ENCODE measurements at places on chromosomes 3 and 15.

DNA sequence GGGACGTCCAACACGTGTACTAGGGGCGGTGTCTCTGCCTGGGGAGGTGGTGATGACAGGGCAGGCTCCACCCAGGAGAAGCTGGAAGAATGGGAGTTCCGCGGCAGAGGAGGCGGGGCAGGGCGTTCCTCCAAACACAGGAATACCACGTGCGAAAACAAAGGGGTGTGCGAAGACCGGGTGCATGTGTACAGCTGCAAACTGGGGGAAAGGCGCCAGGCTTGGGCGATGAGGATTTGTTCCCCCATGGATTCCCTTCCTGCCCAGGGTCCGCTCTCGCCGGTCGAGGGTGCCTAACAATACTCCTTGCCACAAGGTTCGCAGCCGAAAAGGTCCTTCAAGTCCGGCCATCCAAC is 500 bp upstream of the ZSCAN2 start:
- peak; percentile 93 for DNase-seq

GRCh38 chr3:84108442-84108971 is 850.3 kb upstream of the CADM2 start:
- no peak for DNase-seq

DNA sequence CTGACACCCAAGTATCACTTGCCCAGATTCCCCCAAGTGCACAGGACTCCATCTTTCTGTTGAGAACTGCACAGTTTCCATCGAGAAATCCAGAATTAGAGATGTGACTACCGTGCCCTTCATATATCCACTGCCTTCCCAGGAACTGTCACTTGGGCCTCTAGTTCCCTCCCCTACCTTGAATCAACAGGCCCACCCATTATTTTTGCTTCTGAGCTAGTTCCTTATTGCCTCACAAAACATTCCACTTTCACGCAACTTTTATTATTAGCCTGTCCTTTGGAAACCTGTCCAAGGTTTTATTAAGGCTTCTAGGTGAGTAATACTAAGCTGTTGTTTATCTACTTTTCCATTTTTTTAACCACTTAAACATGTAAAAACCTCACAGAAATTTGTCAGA is 17.1 kb upstream of the SLC30A4 start:
- no peak for DNase-seq

DNA sequence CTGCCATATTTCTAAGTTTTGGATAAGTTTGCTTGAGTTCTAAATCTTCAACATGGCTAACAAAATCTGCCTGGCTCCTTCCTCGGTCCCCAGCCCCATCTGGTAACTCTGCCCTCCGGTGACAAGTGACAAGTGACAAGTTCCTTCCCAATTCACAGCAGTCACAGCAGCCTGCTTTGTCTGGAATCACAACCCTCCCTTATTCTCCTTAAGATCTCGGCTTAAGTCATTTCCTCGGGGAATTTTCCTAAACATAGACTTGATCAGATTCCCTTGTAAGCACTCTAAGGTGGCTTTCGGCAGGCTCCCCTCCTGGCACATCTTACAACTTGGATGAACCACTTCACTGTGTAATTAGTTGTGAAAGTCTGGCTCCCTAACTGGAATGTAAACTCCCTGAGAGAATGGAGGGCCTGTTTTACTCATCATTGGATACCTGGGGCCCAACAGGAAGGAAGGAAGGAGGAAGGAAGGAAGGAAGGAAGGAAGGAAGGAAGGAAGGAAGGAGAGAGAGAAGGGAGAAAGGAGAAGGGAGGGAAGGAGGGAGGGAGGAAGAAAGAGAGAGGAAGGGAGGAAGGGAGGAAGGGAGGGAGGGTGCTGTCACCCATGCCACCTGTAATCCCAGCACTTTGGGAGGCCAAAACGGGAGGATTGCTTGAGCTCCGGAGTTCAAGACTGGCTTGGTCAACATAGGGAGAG is 126.4 kb downstream of the SHQ1 start:
- DNase-seq = no peak

DNA sequence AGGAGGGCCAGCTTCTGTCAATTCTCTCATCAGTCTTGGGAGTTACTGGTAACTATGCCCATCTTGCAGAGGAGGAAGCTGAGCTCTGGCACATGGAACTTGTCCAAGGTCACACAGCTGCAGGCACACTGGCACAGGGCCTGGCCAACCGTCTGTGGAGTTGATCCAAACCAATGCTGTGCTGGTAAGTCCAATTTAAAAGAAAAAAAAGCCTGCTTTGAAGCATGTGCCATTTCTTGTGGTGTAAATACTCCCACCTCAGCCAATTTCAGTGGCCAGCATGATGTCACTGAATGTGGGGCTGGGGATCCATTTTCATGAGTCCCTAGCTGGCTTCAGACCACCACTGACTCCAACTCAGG is 83.4 kb downstream of the CHSY1 start:
- no peak for DNase-seq

GRCh38 chr3:100746092-100746491 is 36.8 kb downstream of the TFG start:
- DNase-seq = no peak

DNA sequence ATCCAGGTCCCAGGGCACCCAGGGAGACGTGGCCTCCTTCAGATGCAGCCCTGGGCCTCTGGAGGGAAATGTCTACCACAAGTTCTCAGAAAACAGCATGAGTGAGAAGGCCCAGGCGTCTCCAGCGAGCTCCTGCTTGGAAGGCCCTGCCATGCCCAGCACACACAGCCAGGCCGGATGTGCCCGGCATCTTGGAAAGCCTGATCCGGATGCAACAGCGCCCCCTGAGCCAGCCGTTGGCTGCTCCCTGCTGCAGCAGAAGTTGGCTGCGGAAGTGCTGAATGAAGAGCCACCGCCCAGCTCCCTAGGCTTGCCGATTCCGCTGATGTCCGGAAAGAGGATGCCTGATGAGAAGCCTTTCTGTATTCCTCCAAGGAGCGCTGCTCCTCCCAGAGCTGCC is 856 bp downstream of the NPAP1 start:
- DNase-seq = no peak

DNA sequence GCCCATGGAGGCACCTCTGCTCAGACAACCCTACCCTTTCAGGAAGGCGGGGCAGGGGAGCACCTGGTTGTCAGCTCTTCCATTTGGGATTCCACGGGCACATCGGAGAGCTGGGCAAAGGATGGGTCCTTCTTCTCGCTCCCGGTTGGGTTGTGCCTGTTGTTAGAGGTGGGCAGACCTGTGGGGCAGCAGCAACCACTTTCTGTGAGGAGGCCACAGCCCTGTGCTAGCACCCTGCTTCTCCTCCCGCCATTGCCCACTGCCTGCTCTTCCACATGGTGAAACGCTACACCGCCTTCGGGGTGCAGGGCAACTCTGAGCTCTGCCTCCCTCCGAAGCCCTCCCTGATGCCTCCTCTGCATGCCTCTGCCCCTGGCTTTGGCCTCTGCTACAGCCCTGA is 7.0 kb upstream of the HHATL start:
- DNase-seq = no peak

GRCh38 chr15:89132611-89133507 is 44.6 kb downstream of the ABHD2 start:
- peak; percentile 88 for DNase-seq

DNA sequence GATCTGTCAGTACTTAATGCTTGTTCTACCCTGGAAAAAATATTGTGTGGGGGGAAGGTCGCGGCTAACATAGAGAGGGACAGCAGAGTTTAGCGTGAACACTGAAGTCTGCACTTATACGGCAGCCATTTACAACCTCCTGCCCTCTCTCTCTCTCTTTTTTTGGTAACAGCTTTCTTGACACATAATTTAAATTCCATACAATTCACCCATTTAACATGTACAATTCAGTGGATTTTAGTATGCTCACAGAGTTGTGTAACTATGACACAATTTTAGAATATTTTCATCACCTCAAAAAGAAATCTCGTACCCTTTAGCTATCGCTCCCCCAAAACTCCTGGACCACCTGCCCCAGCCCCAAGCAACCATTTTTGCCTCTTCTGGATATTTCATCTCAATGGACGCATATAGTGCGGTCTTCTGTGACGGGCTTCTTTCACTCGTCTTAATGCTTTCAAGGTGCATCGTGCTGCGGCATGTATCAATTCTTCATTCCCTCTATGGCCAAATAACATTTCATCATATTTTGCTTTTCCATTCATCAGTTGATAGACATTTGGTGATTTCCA is 141.8 kb downstream of the XXYLT1 start:
- DNase-seq = no peak

- no peak for DNase-seq
Measured at GRCh38 chr15:56410721-56411120, 45.5 kb downstream of the TEX9 start.

GRCh38 chr15:89766357-89767311 is 9.5 kb upstream of the MESP2 start:
- no peak for DNase-seq

GRCh38 chr15:74497584-74497983 is 36.6 kb upstream of the UBL7 start:
- DNase-seq = no peak

DNA sequence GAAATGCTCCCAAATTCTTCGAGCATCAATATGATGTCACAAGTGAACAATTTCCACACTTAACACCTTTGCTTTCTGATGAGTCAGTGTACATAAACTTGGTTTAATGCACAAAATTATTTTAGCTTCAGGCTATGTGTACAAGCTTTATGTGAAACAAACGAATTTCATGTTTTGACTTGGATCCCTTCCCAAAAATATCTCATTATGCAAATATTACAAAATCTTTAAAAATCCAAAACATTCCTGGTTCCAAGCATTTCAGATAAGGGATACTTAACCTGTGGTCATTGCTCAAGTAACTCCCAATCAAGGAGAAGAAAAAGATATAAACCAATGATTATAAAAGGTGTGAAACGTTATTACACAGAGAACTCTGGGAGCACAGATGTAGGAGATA is 25.2 kb downstream of the RAB5A start:
- DNase-seq = no peak

- no peak for DNase-seq
Measured at GRCh38 chr3:8914491-8914890, 48.8 kb downstream of the RAD18 start.

- DNase-seq = peak; percentile 9
Measured at GRCh38 chr15:25717457-25718168, 145.5 kb downstream of the ATP10A start.

GRCh38 chr3:110562621-110563020 is 509.0 kb upstream of the NECTIN3 start:
- DNase-seq = no peak

- DNase-seq = no peak
Measured at GRCh38 chr3:34239287-34239686, 440.9 kb downstream of the PDCD6IP start.

GRCh38 chr3:138948371-138949001 is 1.5 kb downstream of the FOXL2NB start:
- no peak for DNase-seq

DNA sequence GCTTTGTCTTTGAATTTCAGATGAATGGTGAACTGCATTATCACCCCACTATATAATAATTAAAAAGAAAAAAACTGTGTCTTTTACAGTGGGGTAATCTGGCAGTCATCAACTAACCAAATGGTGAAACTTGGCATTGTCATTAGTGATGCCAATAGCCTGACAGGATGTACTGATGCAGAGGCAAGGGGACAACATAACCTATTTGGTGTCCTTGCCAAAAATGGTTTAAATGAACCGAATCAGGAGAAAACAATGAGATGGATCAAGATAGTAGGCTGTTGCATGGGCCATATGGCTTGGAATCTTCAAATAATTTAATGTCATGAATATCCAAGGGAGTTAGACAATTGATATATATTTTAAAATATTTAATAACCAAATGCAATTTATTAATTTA is 738.7 kb downstream of the FHIT start:
- no peak for DNase-seq

- DNase-seq = no peak
Measured at GRCh38 chr3:133835961-133836360, 30.3 kb downstream of the SRPRB start.

GRCh38 chr15:57375827-57376695 is at the start of gene CGNL1:
Gene CGNL1, plus strand, starts transcription at chr15:57376505. Its CDS starts 61,495 bp downstream, at chr15:57438000.
- DNase-seq = no peak

GRCh38 chr3:161314836-161315395 is 56.4 kb downstream of the SPTSSB start:
- no peak for DNase-seq

DNA sequence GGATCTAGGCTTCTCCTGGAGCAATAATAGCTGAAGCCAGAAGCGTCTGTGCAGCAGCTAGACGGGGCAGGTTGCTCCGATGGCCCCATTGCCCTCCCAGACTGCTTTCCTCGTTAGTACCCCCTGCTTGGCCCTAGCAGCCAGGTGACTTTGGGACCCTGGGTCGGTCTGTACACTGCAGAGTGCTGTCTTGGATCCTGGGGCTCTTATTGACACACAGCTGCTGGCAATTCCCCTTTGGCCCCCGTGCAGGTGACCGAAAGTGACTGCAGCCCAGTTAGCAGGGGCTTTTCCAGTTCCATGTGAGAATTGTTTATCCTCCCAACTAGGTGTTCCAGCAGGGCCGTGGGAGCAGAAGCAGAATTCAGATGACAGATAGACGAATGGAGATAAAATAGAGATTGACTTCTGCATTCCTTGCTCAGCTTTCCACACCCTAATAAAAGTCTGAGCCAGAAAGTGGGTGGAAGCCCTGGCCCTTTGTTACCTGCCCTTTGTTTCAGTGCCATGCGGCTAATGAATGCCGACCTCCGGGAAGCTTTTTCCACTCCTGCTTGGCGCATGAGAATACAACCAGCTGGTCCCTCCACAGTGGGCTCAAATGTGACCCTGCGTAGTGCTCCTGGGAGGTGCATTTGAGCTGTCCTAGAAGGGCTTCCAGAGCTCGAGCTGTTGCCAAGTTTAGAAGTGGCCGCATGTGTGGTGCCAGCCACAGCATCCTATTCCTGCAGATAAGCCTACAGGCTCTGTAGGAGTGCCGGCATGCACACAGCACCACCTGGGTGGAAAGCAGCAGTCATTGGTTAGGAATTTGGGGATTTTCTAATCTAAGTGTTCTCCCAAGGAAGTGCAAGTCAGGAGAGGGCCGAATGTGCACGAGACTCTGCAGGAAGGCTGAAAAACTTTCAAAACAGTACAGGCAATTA is 94.4 kb downstream of the SLCO3A1 start:
- peak; percentile 65 for DNase-seq

- DNase-seq = no peak
Measured at GRCh38 chr3:28122227-28122626, 119.2 kb upstream of the CMC1 start.

- DNase-seq = peak; percentile 48
Measured at GRCh38 chr3:58009026-58009748, 965 bp downstream of the FLNB start.

DNA sequence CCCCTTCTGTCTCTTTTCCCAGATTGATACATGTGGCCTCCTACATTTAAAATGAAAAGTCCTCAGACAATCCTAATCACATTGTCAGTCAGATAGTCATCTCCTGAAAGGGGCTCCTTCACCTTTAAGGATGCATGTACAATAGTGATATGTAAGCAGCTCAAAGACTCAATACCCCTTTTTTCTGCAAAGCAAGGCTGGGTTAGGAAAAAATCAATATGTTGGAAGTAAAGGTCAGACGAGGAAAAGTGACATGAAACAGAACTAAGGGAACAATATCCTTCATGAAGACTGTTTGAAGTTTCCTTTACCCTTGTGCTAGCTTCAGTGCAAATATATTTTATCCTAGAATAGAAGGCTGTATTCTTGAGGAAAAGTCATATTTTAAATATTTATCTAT is 539.3 kb downstream of the NR2F2 start:
- DNase-seq = no peak
